ENCODE measurements at places on chromosomes 1 and 21.

DNA sequence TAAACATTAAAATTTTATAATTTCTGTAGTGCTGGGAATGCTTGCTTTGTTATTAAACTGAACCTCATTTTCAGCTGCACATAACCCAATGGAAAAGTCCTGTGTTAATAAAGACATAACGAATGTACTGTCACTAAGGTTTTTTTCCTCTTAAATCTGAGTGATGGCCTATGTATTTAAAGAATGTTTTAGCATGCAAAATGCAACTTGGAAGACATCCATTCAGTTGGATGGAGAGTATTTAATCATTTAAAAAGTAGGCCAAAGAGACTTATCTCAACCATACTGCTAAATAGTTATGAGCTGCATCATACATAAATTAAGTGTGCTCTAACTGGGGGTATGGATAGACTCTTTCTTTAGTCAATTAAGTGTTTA is 48.5 kb downstream of the RWDD3 start:
- DNase-seq: no peak

DNA sequence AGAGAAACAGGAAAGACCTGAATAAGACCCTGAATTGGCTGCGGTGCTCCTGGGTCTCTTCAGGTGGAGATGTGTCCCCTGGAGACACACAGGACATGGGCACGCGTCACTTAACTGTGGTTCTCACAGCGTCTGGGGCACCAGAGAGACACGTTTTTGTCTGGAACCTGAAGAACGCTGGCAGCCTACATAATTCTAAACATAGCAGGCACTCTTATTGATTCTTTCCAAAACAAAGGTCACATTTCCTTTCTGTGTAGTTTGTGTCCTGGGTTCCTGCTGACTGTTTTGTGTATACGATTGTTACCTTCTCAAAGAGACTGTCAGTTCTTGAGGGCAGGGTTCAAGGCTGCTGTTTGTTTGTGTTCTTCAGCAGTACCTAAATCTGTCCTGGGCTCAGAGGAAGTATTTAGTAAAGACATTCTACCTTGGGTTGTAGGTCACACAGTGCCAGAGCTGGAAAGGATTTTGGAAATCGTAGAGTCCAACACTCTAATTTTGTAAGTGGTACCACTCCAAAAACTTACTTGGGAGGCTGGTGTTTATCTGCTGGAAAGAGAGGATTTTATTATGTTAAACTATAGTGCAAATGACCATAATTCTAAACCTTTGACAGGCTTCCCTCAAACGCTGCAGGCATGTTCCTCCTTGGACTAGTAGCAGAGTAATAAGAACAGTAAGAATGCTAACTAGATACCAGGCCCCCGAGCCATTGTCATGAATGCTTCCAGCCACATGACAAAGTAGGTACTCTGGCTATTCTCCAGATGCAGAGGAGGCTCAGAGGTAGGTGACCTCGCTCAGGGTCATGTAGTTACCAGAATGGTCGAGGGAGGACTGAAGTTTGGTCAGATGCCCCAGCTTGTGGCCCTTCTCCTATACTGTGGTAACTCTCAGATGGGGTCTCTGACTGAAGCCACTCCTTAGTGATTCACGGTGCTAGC is 164.3 kb downstream of the DHRS3 start:
- DNase-seq: no peak

- DNase-seq: peak; percentile 34
Observed at GRCh38 chr1:41666981-41667631, 182.6 kb upstream of the EDN2 start.

GRCh38 chr1:202129453-202130296 is 7.0 kb downstream of the GPR37L1 start:
- DNase-seq: no peak

DNA sequence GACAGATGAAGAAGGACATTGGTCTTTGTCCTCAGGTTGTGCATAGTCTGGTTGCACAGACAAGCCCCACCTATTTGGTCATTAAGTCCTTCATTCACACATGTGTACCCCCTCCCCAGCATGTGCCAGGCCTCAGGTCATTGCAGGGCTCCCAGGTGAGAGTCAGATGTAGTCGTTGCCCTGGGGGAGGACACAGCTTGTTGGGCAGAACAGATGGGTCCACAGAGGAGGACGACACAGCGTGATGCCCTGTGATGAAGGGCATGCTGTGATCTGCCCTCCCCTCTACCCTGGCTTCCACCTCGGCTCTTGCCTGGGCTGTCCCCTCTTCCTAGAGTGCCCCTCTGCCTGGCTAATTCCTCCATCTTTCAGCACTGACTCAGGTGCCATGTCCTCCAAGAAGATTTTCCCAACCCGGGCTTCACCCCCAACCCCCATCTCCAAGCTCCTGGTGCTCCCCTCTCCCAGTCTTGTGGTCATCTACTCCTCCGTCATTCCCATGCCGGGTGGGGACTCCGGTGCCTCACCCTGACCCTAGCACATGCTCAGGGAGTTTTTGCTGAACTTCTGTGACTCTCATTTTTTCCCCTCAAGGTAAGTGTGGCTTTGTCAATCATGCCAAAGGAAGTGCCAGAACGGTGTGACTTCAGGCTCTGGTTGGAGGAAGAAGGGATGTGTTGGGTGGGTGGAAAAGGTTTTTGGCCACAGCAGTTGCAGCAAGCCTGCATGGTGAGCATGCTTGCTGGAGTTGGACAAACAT is 220.5 kb downstream of the FOXD2 start:
- no peak for DNase-seq

- DNase-seq: no peak
Observed at GRCh38 chr1:15609631-15610030, 7.6 kb upstream of the DDI2 start.

- no peak for DNase-seq
Observed at GRCh38 chr1:44924835-44925464, 61.4 kb downstream of the EIF2B3 start.
